K562 (cell line): ENCODE measurements at places on chromosomes 5 and 9. TPM values are rescaled to one million over a fixed set of nuclear protein-coding genes. Genes with fewer than 3 reads are reported as not detected.

NMRK1 gene
- 2.8 and 3.0 TPM in 2 replicates for total RNA-seq

ASTN2 gene
- total RNA-seq: 1.9 and 2.0 TPM in 2 replicates

DNA sequence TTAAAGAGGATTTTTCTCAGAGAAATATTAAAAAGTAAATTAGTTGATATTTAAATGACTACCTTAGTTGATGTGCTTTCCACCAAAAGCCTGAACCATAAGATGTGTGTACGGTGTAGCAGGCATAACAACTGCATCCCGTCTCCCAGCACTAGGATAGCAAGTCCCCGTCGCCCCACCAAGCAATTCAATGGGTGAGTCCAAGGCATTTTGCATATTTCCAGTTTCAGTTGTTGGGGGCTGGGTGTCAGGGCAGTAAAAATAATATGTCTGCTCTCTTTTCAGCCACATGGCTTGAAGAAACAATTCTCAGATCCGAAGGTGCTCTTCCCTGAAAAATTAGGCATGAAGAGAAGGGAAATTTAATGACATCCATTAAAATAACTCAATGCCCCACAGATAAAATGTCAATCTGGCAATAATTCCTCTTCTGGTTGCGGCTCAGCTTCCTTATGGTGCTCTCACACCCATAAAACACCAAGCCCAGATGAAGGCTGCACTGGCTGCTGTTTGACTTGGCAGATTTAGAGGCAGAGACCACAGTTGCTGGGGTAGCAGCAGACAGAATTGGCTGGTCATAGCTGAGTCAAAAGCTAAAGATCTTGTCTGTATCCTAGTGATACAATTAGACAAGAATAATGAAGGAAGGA is 124.4 kb upstream of the ADCY2 start:
- no peaks in the 10 kb centered on the region for H3K27me3 ChIP-seq
- H3K4me3 ChIP-seq: no peak overlapping the region
- H3K36me3 ChIP-seq: no peaks in the 10 kb centered on the region
- DNase-seq: no peak
- no peak overlapping the region for H3K27ac ChIP-seq

GRCh38 chr5:83375049-83375745 is 96.3 kb upstream of the VCAN start:
- no peak for DNase-seq
- no peaks in the 10 kb centered on the region for H3K27me3 ChIP-seq
- H3K27ac ChIP-seq: no peak overlapping the region
- H3K36me3 ChIP-seq: no peaks in the 10 kb centered on the region
- no peaks in the 10 kb centered on the region for H3K4me1 ChIP-seq
- no peak overlapping the region for H3K4me3 ChIP-seq

DNA sequence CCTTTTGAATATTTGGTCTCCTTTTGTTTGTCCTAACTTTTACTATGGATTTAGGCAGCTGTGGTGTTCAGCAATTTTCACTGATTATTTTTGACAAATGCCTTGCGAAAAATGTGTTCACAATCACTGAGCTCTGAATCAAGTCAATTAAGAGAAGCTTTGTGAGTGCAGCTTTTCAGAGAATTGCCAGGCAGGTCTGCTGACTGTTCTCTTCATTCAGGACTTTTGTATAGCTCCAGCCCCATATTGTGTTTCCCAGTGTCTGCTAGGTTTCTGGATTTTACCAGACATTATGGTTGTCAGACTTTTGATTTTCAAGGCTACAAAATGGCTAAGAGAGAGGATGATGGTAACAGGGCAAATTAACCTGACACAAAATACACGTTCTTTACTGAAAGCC is 1055.9 kb downstream of the CDH18 start:
- H3K36me3 ChIP-seq: no peaks in the 10 kb centered on the region
- H3K27ac ChIP-seq: no peak overlapping the region
- H3K27me3 ChIP-seq: no peaks in the 10 kb centered on the region
- H3K4me3 ChIP-seq: no peak overlapping the region

- H3K4me1 ChIP-seq: no peaks in the 10 kb centered on the region
- DNase-seq: no peak
- H3K27me3 ChIP-seq: no peaks in the 10 kb centered on the region
- H3K36me3 ChIP-seq: no peaks in the 10 kb centered on the region
Measured at GRCh38 chr5:98638701-98639100, 134.8 kb upstream of the RGMB start.

DNA sequence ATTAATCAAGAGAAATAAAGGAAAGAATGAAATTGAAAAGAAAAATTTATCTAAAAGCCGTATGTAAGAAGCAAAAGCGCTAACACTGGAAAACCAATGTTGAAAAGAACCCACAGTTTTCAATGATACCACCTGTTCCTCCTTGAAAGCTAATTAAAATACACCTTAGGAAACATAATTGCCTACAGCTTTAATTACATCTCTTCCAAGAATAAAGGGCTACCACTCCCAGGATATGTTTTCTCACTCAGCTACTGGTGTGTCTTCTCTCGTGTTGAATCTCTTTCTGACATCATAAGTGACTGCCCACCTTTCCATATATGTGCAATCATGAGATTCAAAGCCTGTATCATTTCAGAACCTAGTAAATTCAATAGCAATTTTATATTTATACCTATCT is 880.6 kb upstream of the DMAC1 start:
- no peak for DNase-seq
- H3K4me1 ChIP-seq: no peaks in the 10 kb centered on the region
- H3K36me3 ChIP-seq: no peaks in the 10 kb centered on the region
- H3K27ac ChIP-seq: no peak overlapping the region
